ENCODE measurements at places on chromosomes 4 and X. TPM values are rescaled to one million over a fixed set of nuclear protein-coding genes. Genes with fewer than 3 reads are reported as not detected.

NUP62CL gene
- total RNA-seq, result 2.5 TPM

CSAG3 gene
- not detected for total RNA-seq

EPHA5 gene
- not detected for total RNA-seq

- DNase-seq, result no peak
Measured at GRCh38 chr4:39312816-39313215, 53.3 kb downstream of the RFC1 start.

GRCh38 chr4:20552004-20552403 is 148.3 kb upstream of the PACRGL start:
- no peak for DNase-seq

RAB9B gene
- 0.34 TPM for total RNA-seq

GRCh38 chr4:4712800-4713528 is 146.5 kb upstream of the MSX1 start:
- DNase-seq, result no peak

DNA sequence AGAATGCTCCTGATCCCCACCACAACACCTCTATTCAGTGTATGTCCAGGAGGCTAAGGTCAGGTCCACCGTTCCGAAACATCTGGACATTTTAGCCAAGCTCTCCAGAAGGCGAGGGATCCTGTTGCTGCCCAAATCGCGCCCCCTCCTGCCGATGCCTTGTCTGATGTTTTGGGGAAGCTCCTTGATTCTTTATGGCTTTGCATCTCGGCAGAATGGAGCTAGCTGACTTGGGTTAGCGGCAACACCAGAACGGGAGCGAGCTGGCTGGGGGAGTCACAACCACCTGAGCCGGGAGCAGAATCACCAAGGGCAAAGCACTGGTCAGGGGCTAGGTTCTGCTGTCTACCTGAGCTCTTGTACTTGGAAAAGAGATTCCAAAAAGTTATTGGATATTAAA is 6.6 kb upstream of the POU3F4 start:
- no peak for DNase-seq

GRCh38 chrX:20620306-20620705 is 353.6 kb upstream of the RPS6KA3 start:
- DNase-seq, result no peak

DNA sequence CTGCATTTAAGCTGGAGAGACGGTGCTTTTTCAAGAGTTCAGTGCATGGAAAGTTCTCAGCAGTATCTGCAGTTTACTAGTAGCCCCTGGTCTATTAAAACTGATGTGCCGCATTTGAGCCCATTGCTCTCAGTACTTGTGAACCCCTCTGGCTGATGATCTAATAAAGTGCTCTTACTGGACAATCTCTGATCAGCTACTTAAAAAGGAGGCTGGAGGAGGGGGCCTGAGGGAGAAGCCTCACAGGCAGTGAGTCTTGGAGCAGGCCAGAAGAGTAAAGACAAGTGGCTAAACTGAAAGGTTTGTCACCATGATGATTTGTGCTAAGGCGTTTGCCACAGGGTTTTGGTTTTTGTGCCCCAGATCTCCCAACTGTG is 138.5 kb downstream of the ARX start:
- DNase-seq, result no peak

DNA sequence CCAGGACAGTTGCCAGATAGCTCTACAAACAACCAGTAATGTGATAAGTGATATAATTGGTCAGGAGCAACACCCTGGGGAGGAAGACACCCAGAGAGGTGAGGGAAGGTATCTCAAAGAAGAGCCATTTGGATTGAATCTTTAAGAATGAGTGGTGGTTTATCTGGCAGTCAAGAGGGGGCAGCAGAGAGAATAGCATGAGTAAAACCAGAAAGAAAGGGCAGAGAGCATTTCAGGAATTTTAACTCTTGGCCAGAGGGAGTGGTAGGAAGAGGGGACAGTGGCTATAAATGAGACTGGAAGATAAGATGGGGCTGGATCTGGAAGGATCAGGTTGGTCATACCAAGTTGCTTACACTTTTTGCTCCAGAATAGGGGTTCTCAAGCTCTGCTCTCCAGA is 5.9 kb upstream of the SEPTIN6 start:
- no peak for DNase-seq

TBX22 gene
- not detected for total RNA-seq

GRCh38 chr4:11609751-11610150 is 181.1 kb upstream of the HS3ST1 start:
- no peak for DNase-seq

GRCh38 chr4:37648084-37648817 is 37.9 kb downstream of the RELL1 start:
- no peak for DNase-seq

MAGIX gene
- 0.47 TPM for total RNA-seq

GRCh38 chrX:136665258-136665900 is 17.4 kb downstream of the CD40LG start:
- DNase-seq, result no peak

GRCh38 chr4:117383468-117383867 is 298.1 kb upstream of the TRAM1L1 start:
- DNase-seq, result no peak

DNA sequence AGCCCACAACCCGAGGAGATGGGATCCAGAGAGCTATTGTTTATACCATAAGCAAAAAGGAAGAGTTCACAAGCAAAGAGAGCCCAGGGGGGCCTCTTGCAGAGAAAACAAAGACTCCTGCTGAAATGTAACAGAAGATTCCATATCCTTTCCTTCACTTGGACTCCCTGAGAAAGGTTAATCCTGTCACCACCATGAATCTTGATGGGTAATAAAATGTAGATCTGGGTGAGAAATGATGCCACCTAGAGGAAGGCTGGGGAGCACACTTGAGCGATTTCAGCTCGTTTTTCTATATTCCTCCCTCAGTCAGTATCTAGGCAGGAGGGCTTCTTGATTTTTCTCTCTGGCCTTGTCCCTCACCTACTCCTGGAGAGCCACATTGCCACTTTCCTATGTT is 10.2 kb upstream of the KCNE5 start:
- no peak for DNase-seq

- DNase-seq, result no peak
Measured at GRCh38 chr4:5770051-5770450, 59.0 kb downstream of the EVC start.

KIT gene
- total RNA-seq, result 0.23 TPM

- DNase-seq, result no peak
Measured at GRCh38 chr4:44859477-44859876, 133.1 kb upstream of the GNPDA2 start.

- DNase-seq, result no peak
Measured at GRCh38 chr4:155842080-155842479, 24.0 kb downstream of the ASIC5 start.

RHOXF2 gene
- not detected for total RNA-seq

Measured in activated naive CD8-positive, alpha-beta T cell treated with anti-CD3 and anti-CD28 coated beads for 36 hours (primary cell).